GM12865 (cell line): ENCODE measurements at places on chromosomes 7 and 10.

- DNase-seq: peak; percentile 46
Observed at GRCh38 chr10:133318494-133319127, 9.9 kb downstream of the ZNF511 start.

GRCh38 chr7:10662982-10663884 is 310.4 kb upstream of the PHF14 start:
- DNase-seq: no peak

DNA sequence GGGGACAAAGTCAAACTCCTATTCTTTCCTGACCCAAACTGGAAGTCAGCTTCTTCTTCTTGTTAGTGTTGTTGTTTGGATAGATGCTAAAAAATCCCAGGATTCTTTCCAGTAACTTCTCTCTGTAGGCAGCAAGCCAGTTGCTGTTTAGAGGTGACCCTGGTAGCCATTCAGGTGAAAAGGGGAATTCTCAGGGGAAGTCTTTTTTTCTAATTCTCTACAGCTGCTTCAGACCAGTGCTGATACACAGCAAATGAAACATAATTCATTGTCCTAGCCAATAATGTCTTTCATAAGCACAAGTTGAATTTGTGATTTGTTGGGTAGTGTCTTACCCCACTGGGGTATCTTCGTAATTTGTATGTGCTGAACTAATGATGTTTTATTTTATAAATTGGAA is 357.3 kb downstream of the BBS9 start:
- peak; percentile 4 for DNase-seq

GRCh38 chr7:2864204-2864985 is 20.3 kb upstream of the GNA12 start:
- DNase-seq: peak; percentile 30

GRCh38 chr7:72391821-72392377 is 20.2 kb downstream of the CALN1 start:
- no peak for DNase-seq

GRCh38 chr10:121242741-121243608 is 355.3 kb downstream of the FGFR2 start:
- DNase-seq: no peak

DNA sequence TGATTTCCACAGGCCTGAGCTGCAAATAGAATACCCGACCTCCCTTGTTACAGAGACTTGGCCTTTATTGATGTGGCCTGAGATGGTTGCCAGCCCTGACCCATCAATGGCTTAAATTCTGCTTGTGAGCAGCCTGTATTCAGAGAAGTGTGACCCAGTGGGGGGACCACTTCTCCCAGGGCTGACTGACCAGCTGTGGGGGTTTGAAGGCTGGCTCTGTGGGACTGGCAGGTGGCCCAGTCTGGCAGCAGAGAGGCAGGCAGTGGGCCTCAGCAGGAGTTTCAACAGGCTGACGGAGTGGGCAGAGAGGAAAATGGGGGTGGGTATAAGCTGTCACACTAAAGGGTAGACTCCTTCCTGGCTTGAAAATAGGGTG is 12.2 kb upstream of the PPIF start:
- DNase-seq: no peak

- DNase-seq: peak; percentile 41
Observed at GRCh38 chr10:56823849-56824248, 462.8 kb upstream of the ZWINT start.

DNA sequence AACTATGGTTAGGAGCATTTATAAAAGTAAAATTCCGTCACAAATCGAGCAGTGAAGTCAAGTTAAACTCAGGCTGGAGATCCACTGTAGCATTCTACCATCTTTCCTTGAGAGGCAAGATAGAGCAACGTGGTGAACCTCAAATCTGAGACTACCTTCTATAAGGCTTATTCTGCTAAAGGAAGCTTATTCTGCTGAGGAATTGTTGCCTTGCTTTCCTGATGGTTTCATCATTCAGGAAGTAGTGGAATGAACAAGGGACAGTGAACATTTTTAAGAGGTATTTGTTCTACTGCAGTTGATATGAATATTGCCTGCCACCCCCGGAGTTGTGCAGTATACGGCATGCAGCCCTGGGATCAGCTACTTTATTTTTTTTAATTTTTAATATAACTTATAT is 170.8 kb downstream of the VPS50 start:
- no peak for DNase-seq

- no peak for DNase-seq
Observed at GRCh38 chr10:101450277-101451080, 96.5 kb downstream of the BTRC start.

- DNase-seq: no peak
Observed at GRCh38 chr10:49083261-49083660, 32.1 kb downstream of the VSTM4 start.

- DNase-seq: no peak
Observed at GRCh38 chr7:147296986-147297385, 1180.4 kb downstream of the CNTNAP2 start.

- DNase-seq: no peak
Observed at GRCh38 chr7:117004899-117005298, 51.6 kb downstream of the ST7 start.

GRCh38 chr7:154530136-154530535 is 472.8 kb downstream of the PAXIP1 start:
- DNase-seq: no peak

DNA sequence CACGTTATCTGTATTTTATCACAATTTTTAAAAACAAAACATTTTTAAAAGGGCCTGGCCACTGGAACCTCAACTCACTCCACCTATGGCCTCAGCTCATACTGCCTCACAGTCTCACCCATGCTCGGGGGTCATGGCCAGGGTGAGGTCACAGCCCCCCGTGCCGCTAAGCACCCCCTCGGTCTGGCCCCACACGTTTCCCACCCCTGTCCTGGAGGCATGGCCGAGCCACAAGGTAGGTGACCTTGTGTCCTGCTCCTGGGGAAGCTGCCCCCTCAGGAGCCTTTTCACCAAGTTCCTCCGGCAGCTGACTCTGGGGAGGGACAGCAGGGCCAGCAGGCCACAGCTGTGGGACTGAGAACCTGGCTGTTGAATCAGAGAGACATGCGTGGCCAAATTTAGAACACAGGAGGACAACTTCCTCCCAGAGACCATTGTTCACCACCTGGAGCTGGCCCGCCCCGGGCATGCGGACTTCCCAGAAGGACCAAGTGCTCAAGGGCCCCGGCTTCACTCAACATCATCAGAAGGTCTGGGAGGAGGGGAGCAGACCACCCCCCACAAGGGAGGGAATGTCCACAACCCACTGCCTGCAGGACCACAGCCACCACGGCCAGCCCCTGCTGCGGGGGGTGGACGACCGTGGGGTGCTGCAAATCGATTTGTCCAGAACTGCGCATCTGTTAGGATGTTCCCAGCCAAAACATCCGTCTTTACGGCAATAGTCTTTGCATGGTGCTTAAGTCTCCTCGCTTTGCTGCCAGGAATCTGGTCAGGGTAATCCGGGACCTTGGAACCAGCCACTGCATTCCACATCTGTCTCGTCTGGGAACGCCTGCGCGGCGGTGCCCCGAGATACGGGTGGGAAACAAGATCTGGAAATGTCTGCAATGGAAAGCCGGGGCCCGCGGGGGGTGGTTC is 48.6 kb upstream of the PDGFA start:
- DNase-seq: no peak

DNA sequence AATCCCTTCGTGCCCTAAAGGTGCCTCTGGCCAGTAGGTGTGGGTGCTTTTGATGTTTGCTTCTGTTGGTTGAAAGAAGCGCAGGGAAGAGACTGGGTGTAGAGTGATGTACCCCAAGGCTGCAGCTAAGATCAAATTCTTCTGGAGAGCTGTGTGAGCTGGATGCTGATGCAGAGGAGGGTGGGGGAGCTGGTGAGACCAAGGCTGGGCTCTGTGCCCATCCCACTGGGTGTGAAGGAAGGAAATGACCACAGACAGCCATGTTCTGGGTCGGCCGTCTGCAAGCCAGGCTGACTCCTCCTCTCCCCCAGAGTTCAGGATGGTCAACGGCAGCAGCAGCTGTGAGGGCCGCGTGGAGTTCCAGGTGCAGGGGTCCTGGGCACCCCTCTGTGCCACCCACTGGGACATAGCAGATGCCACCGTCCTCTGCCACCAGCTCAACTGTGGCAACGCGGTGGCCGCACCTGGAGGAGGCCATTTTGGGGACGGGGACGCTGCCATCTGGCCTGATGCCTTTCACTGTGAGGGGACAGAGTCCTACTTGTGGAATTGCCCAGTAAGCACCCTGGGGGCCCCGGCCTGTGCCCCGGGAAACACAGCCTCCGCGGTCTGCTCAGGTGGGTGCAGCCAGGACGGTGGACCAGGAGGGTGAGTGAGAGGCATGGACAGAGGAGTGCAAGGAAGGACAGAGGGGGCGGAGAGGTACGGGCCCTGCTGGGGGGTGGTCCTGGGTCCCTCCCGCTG is 5.1 kb downstream of the SCART1 start:
- DNase-seq: no peak

- no peak for DNase-seq
Observed at GRCh38 chr10:76581506-76582256, 1055.9 kb downstream of the KCNMA1 start.

- no peak for DNase-seq
Observed at GRCh38 chr7:74395745-74396311, 57.9 kb upstream of the GTF2IRD1 start.

- no peak for DNase-seq
Observed at GRCh38 chr10:128622706-128623105, 496.5 kb upstream of the MKI67 start.

- DNase-seq: no peak
Observed at GRCh38 chr10:31774928-31775650, 153.5 kb downstream of the ARHGAP12 start.

- DNase-seq: no peak
Observed at GRCh38 chr10:113751181-113751732, at the start of gene PLEKHS1. TSS of gene PLEKHS1 (plus strand) at chr10:113751682. CDS start at chr10:113755278, 3,596 bp downstream.

DNA sequence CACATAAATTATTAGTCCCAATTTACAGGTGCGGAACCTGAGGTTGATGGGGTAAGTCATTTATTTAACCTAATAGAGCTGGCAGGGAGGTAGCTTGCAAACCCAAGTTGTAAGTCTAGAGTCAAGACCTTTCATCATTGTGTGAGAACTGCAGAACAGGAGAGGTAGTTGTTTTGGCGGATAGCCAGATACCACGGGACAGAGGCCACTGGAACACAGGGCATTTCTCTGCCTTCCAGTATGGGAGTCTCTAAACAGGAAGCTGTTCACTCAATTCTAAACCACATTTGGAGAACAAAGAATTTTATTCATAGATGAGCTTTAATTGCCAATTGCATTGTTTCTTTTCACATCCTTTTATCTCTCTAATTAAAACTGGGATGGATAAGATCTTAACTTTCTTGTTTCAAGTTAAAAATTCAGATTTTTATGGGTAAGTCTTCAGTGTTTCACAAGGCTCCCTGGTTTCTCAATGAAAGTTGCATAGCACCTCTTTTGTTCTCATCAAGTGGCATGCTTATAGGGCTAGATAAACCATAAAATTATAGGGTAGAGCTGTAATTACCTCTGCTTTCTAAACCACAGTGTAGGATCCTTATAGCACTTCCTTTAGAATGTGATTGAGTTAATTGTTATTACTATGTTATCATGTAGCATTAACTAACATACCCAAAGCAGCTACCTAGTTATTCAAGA is 489.0 kb downstream of the GATA3 start:
- no peak for DNase-seq

GRCh38 chr10:57338823-57339558 is 928.7 kb downstream of the IPMK start:
- peak; percentile 59 for DNase-seq

DNA sequence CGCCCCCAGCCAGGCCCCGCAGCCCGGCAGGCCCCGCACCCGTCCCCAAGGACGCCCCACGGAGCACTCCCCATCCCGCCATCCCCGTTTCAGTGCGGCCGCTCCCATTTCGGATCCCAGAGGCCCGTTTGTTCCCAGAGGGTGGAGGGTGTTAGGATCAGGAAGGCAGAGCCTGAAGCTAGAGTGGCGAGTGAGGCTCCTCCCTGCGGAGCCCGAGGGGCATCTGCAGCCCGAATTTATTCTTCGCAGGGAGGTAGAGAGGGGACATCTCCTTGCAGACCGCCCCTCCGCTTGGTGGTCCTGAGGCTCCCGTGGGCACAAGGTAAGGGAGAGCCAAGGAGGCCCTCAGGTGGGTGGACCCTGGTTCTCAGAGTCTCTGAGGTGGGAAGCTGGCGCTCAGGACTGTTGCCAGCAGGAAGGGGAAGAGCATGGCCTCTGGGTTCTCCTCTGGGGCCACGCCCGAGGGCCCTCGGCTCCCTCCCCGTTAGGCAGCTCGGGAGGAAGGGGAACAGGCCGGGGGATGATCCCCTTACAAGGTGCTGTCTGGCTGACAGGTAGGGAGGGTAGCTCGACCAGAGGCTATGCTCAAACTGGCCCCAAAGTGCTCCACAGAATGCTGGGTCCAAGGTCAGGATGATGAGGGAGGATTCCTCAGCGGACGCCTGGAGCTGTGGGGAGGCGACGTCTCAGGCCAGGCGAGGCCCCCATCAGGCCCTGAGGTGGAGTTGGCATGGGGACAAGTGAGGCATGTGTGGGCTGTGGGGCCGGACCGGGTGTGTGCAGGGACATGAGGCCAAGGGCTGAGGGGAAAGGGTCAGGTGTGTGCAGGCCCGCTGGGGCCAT is 17.4 kb downstream of the POLL start:
- no peak for DNase-seq

- no peak for DNase-seq
Observed at GRCh38 chr7:14766747-14767146, 135.8 kb downstream of the DGKB start.

- peak; percentile 85 for DNase-seq
Observed at GRCh38 chr7:46291050-46291438, 370.0 kb upstream of the IGFBP3 start.

DNA sequence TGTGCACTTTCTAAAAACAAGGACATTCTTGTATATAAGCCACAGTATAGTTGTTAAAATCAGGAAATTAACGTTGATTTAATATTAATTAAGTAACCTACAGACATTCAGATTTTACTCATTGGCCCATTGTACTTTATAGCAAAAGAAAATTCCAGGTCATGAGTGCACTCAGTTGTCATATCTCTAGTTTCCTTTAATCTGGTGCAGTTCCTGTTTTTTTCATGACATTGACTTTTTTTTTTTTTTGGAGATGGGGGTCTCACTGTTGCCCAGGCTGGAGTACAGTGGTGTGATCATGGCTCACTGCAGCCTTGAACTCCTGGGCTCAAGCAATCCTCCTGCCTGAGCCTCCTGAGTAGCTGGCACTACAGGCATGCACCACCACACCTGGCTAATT is 24.1 kb downstream of the R3HCC1L start:
- no peak for DNase-seq

DNA sequence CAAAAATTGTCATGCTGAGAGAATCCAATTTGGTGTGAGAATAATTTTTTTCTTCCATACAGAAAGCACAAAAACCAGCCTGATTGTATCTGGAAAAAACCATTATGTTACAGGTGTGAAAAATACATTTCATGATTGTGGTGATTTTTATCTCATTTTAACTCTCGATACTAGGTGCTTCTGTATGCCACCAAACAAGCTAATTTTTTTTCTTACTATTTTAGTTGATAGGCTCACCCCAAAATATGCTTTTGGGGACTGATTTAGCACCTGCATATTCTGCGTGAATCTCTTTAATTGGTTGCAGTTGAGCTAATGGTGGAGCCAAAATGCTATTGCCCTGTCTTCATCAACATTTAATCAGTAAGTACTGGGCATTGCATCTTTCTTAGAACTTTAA is 1.9 kb downstream of the DMTF1 start:
- DNase-seq: peak; percentile 10
